ENCODE measurements at places on chromosomes 1 and 21.

DNA sequence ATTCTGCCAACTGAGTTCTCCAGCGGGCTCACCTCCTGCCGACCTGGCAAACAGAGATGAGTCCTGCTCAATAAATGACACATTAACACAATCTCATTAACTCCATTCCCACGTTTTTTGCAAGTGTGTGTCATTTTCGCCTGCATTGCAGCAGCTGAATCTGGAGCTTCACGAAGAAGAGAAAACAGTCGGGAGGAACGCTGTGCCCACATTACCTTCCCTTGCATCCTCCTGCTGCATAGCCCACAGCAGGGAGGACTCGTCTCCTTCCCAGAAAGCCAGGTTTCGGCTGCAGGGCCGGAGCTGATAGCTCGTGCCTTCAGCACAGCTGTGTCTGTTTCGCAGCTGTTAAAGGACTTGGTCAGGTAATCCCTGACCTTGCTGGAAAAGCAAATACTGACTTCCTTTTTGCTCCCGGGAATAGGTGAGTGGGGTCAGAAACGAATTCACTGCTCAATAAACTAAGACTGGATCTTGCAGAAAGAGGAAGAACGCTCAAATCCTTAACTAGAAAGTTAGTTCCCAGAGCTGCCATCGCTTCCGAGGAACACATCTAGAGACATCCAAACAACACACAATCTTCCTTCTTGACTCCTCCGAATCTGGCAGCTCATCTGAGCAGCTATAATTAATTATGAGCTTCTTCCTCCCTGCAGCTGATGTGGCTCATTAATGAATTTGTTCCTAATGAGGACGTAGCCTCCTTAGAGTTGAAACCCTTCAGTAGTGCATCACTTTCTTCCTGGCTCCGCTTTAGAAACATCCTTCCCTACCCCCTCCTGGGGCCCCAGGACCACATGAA is 33.0 kb downstream of the KANK4 start:
- DNase-seq, result no peak

DNA sequence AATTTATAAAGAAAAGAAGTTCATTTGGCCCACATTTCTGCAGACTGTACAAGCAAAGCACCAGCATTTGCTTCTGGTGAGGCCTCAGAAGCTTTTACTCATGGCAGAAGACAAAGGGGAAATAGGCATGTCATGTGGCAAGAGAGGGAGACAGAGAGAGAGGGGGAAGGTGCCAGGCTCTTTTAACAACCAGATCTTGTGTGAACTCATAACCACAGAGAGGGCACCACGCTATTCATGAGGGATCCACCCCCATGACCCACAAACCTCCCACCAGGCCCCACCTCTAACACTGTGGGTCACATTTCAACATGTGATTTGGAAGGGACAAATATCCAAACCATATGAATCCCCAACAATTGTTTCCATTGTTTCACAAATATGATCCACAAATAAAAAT is 467.9 kb downstream of the SIPA1L2 start:
- DNase-seq, result no peak

GRCh38 chr1:19044975-19045831 is 88.7 kb upstream of the IFFO2 start:
- DNase-seq, result no peak

GRCh38 chr1:55200667-55201066 is 14.5 kb downstream of the USP24 start:
- DNase-seq, result no peak

DNA sequence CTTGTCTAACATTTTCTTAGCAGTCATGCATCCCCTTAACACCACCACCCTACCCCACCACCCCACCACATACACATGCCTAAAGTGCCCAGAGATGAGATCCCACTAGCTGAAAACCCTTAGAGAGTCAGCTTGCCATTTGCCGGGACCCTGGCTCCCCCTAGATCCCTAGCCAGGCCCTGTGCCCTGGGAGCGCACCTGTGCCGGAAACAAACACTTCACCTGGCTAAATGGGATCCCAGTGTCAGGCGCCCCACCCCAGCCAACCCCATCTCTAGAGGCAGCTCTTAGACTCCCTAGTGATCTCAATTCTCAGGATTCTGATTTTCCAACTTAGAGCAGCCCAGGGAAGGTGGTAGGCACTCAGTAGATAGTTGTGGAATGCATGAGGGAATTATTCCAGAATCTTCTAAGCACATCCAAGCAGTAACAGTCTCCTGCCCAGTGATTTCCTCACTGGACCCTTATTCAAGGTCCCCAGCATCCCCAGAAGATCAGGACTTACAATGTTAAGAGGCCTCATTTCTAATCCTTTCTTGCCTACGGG is 105.2 kb downstream of the LAMC2 start:
- no peak for DNase-seq

- DNase-seq, result no peak
Observed at GRCh38 chr1:220207411-220207810, 64.8 kb downstream of the RAB3GAP2 start.

DNA sequence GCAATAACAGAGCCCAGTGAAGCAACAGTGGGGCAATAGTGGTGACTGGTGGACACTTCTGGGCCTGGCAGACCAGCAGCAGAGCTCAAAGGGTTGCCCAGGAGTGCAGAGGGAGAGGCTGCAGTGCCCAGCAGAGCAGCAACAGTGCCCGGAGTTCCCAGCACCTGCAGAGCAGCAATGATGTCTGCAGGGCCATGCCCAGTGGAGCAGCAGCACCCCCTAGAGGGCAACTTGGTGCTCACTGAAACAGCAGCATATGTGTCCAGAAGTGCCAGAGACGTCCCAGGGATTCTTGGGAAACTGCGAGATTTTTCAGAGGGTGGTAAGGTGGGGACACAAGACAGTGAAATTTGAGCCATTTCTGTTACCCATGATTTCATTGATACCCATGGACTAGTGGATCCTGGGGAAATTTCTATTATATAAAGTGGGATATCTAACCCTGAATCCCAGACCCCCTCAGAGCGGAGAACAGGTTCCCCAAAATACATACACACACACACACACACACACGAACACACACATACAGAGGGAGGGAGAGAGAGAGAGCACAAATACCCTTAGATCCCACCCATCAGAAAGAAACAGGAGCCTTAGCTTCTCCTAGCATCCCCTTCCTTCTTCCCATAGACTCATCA is 156.9 kb upstream of the GJB5 start:
- peak; percentile 70 for DNase-seq

GRCh38 chr21:42562816-42563215 is 49.2 kb downstream of the SLC37A1 start:
- no peak for DNase-seq

GRCh38 chr1:39127513-39127912 is 77.0 kb upstream of the MACF1 start:
- peak; percentile 67 for DNase-seq

DNA sequence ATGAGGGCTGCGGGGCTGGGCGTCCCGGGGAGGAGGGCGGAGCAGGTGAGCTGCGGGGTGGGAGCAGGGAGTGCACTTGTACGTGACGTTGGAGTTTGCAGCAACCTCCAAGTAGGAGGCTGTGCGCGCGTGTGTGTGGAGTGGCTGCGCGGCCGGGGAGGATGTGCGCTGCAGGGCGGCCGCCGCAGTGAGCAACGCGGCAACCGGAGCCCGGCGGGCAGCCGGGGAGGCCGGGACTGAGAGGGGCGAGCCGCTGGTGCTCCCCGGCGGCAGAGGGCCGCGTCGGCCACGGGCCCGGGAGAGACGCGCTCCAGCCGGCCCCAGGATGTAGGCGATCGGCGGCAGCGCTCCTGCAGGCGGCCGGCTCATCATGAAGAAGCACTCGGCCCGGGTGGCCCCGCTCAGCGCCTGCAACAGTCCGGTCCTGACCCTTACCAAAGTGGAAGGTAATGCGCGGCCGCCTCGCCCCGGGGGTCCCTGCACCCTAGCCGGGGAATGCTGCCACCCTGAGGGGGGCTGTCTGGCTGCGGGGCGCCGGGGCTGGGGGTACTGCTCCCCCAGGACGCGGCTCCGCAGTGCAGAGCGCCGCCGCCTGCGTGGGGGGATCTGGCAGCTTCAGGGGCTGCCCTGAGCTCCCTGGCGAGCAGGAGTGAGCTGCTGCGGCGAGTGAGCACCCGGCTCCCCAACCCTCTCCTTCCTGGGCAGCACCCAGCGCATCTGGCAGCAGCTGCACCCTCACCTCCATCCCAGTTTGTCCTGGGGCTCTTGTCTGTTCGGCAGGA is 158.9 kb upstream of the COA6 start:
- peak; percentile 70 for DNase-seq

GRCh38 chr1:39160703-39161102 is 43.8 kb upstream of the MACF1 start:
- no peak for DNase-seq

DNA sequence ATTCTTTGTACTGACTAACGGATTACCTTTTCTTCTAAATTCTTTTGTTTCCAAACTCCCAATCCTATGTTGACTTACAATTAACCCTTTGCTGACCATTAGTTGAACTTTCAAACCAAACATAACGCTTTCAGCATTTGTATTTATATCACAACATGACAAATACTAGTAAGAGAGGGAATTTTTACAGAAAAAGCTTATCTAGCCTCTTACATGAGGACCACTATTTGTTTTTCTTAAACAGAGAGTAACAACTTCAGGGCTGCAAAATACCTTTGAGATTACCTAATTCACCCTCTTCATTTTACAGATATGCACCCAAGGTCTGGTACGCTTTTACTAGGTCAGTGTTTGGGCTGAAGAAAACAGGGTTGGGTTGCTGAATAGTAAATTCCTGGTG is 45.0 kb upstream of the CXADR start:
- DNase-seq, result no peak

GRCh38 chr1:55559161-55559611 is 344.0 kb upstream of the USP24 start:
- DNase-seq, result no peak

- peak; percentile 73 for DNase-seq
Observed at GRCh38 chr1:77825131-77825709, 45.8 kb downstream of the MIGA1 start.

DNA sequence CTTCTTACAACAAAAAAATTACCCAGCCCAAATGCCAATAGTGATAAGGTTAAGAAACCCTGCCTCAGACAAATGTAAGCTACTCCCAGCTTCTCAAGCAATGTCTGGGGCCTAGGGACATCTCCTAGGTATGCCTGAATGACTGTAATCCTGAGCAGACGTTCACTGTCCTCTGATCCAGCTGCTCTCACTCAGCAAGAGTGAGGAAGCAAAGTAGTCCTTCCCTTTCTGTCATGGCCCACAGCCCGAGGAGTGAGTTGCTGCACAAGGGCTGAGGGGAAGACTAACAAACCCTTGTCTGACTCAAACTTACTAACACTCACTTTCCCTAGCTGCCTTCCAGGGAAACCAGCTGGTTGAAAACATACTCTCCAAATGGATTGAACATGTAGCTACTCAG is 124.9 kb upstream of the TNFSF4 start:
- peak; percentile 71 for DNase-seq

GRCh38 chr1:189312499-189312898 is 1165.2 kb downstream of the BRINP3 start:
- DNase-seq, result no peak

All from suppressor macrophage treated with lipopolysaccharide for 4 hours (primary cell).